CD8-positive, alpha-beta memory T cell (primary cell): ENCODE measurements at places on chromosomes 12 and 14. TPM values are rescaled to one million over a fixed set of nuclear protein-coding genes. Genes with fewer than 3 reads are reported as not detected.
A peak's percentile ranks its signal among the peaks of the same experiment; 100 is the strongest.

Gene ST8SIA1
- 11.4 TPM for total RNA-seq

Gene FLVCR2
- 2.6 TPM for total RNA-seq

Gene EPYC
- not detected for total RNA-seq

Gene KLHDC1
- 2.0 TPM for total RNA-seq

Gene KCNA5
- not detected for total RNA-seq

GRCh38 chr14:52348279-52348678 is 34.2 kb downstream of the PTGER2 start:
- H3K4me3 ChIP-seq, result no peak overlapping the region
- H3K4me1 ChIP-seq, result peaks cover 36% of the 10 kb centered on the region
- H3K36me3 ChIP-seq, result no peaks in the 10 kb centered on the region
- H3K27ac ChIP-seq, result no peak overlapping the region
- DNase-seq, result no peak

GRCh38 chr14:74902941-74903705 is 19.9 kb downstream of the RPS6KL1 start:
- no peak overlapping the region for H3K4me3 ChIP-seq
- H3K27me3 ChIP-seq, result no peaks in the 10 kb centered on the region
- H3K4me1 ChIP-seq, result no peaks in the 10 kb centered on the region
- H3K36me3 ChIP-seq, result peaks cover 49% of the 10 kb centered on the region
- no peak for DNase-seq

DNA sequence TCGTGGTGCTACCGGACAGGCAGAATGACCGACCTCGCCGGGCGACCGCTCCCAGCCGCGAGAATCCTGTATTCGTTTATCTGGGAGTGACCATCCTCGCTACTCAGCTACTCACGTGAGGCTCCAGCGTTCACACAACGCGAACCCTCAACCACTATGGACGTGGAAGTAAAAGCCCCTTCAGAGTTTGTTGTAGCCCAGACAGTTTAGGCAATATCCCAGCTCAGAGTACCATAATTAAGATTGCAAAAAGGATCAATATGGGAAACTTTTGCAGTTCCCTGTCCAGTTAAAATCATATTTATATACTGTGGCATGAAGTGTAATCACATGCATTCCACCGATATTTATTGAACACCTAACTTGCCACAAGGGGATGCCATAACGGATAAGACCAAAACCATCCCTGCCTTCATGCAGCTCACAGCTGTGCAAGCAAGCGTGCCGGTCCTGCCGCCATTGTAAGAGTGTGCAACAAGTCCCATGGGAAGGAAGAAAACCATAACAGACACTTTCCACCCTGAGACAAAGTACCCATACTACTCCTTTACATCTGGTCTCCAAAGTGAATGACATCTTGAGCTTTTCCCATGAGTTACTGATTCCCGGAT is 938 bp upstream of the MAX start:
- H3K27me3 ChIP-seq, result no peaks in the 10 kb centered on the region
- peaks cover 31% of the 10 kb centered on the region for H3K4me1 ChIP-seq
- peak overlapping the region; percentile 19 for H3K27ac ChIP-seq
- H3K36me3 ChIP-seq, result no peaks in the 10 kb centered on the region
- peak overlapping the region; percentile 85 for H3K4me3 ChIP-seq

DNA sequence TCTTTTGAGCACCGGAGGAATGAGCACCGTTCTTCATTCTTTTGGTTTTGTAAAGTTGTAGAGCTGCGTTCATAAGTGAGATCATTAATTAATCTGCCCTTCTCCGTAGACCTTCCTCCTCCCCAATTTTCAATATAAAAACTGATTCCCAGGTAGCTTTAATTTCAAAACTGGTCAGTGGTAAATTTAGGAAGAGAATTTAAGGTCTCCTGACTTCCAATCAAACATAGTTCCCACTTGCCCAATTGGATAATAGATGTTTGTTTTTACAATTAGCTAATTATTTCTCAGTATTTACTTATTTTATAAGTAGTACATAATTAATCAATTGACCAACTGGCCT is 27.2 kb upstream of the YBX3 start:
- no peak overlapping the region for H3K27ac ChIP-seq
- H3K4me3 ChIP-seq, result no peak overlapping the region
- H3K36me3 ChIP-seq, result no peaks in the 10 kb centered on the region
- H3K4me1 ChIP-seq, result peaks cover 5% of the 10 kb centered on the region
- DNase-seq, result no peak
- peaks cover 3% of the 10 kb centered on the region for H3K27me3 ChIP-seq

DNA sequence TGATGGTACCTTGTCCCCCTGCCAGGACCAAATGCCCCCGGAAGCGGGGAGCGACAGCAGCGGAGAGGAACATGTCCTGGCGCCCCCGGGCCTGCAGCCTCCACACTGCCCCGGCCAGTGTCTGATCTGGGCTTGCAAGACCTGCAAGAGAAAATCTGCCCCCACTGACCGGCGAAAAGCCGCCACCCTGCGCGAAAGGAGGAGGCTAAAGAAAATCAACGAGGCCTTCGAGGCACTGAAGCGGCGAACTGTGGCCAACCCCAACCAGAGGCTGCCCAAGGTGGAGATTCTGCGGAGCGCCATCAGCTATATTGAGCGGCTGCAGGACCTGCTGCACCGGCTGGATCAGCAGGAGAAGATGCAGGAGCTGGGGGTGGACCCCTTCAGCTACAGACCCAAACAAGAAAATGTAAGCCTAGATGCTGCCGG is 410 bp downstream of the MYF6 start:
- H3K27me3 ChIP-seq, result no peaks in the 10 kb centered on the region
- DNase-seq, result no peak
- H3K4me1 ChIP-seq, result no peaks in the 10 kb centered on the region
- H3K4me3 ChIP-seq, result no peak overlapping the region
- no peak overlapping the region for H3K27ac ChIP-seq
- H3K36me3 ChIP-seq, result no peaks in the 10 kb centered on the region

DNA sequence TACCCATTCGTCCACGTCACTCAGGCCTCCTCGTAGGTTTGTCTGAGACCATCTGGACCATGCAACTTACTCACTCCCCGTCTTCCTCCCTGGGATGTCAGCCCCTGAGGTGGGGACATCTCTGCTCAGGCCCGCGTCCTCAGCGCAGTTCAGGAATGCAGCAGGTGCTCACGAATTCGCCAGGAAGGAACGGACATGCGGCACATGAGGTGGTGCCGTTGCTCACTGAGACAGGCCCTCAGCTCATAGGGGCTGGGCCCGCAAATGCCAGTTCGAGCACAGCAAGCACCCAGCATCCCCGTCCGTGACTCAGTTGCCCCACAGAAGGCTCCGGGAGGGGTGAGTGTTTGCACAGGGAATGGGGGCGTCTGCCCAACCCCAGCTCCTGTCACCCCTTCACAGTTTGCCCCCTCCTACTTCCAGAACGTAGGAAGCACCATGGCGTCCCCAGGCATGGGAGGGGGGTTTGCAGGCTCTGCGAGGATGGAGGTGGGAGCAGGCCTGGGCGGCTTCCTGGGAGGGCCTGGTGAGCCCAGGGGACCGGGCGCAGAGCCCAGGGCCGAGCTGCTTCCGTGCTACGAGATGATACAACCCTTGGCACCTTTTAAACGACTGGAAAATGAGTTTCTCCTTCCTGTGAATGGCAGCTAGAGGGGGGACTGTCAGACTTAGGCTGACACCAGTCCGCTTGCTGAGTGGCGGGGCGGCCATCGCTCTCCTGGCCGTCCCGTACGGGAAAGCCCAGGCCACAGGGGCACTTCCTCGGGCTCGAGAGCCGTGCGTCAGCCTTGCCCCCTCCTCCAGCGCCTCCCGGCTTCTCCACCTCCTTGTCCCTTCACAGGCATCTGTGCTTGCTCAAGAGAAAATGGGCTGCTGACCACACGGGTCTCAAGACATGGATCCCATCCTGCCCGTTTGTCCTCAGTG is 6.9 kb downstream of the GALNT9 start:
- H3K4me3 ChIP-seq, result no peak overlapping the region
- no peaks in the 10 kb centered on the region for H3K36me3 ChIP-seq
- no peaks in the 10 kb centered on the region for H3K27me3 ChIP-seq
- no peak for DNase-seq

DNA sequence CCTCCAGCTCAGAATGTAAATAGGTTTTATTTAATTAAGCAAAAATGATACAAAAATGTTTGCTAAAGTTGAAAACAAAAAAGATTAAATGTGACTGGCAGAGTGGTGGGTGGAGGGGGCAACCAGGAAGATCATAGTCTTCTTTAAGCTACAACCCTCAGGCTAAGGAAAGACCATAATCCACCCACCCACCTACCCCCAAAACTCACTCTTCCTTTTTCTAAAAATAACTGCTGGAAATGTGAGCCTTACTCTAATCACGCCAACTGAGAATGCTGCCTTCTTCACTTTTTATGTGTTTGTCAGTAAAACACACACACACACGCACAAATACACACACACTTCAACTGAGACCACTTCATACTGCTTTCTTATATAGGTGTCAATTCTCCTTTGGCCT is 230.0 kb upstream of the EGLN3 start:
- no peaks in the 10 kb centered on the region for H3K27me3 ChIP-seq
- no peaks in the 10 kb centered on the region for H3K4me1 ChIP-seq
- no peak overlapping the region for H3K27ac ChIP-seq
- H3K36me3 ChIP-seq, result no peaks in the 10 kb centered on the region
- no peak overlapping the region for H3K4me3 ChIP-seq

- no peak overlapping the region for H3K4me3 ChIP-seq
- no peaks in the 10 kb centered on the region for H3K36me3 ChIP-seq
- no peaks in the 10 kb centered on the region for H3K4me1 ChIP-seq
- no peak for DNase-seq
- no peaks in the 10 kb centered on the region for H3K27me3 ChIP-seq
These were observed 193.3 kb downstream of the TMEM117 start for GRCh38 chr12:44029194-44029593.

DNA sequence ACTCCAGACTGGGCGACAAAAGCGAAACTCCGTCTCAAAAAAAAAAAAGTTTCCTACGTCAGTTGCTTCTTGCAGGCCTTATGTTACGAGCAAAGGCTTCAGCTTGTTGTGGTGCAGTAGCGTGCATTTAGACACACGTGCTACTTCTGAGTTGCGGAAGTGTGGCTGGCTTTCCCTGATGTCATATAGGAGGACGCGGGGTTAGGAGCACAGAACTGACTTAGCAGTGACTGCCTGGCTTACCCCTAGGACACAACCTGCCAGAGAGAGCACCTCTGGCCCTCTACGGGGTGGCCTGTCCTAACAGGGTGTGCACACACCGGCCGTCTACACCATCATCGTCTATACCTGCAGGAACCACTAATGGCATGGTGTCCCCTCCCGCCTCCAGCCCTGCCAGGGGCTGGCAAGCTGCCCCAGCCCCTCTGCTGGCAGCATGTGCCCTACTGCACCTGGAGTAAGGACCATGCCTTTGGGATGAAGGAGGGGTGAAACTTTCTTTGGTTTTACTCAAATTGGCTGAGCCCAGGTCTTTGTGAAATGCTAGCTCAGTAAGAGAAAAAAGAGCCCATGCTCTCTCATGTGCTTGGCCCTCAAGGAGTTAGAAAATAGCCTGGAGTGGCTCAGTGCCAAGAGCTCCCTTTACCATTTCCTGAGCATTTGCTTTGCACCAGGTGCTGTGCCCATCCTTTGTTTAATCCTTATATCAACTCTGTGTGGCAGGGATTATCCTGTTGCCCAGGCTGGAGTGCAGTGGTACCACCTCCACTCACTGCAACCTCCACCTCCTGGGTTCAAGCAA is 1.7 kb upstream of the GPR68 start:
- H3K27me3 ChIP-seq, result no peaks in the 10 kb centered on the region
- DNase-seq, result peak; percentile 73
- peak overlapping the region; percentile 94 for H3K27ac ChIP-seq

GRCh38 chr12:54257332-54257731 is 22.6 kb downstream of the CBX5 start:
- H3K36me3 ChIP-seq, result peaks cover 16% of the 10 kb centered on the region
- H3K27ac ChIP-seq, result no peak overlapping the region
- H3K27me3 ChIP-seq, result no peaks in the 10 kb centered on the region

GRCh38 chr12:92047393-92047826 is 98.2 kb downstream of the BTG1 start:
- H3K4me3 ChIP-seq, result peak overlapping the region; percentile 11
- H3K27ac ChIP-seq, result no peak overlapping the region
- no peak for DNase-seq
- H3K4me1 ChIP-seq, result peaks cover 18% of the 10 kb centered on the region
- no peaks in the 10 kb centered on the region for H3K36me3 ChIP-seq

GRCh38 chr12:127912035-127912665 is 354.8 kb upstream of the TMEM132C start:
- DNase-seq, result no peak
- H3K27ac ChIP-seq, result no peak overlapping the region
- no peaks in the 10 kb centered on the region for H3K4me1 ChIP-seq
- H3K27me3 ChIP-seq, result no peaks in the 10 kb centered on the region

GRCh38 chr14:56933446-56933845 is 123.2 kb upstream of the OTX2 start:
- no peak for DNase-seq
- H3K4me1 ChIP-seq, result no peaks in the 10 kb centered on the region
- H3K27ac ChIP-seq, result no peak overlapping the region
- H3K36me3 ChIP-seq, result no peaks in the 10 kb centered on the region
- no peaks in the 10 kb centered on the region for H3K27me3 ChIP-seq

- H3K27ac ChIP-seq, result peak overlapping the region; percentile 54
- H3K36me3 ChIP-seq, result no peaks in the 10 kb centered on the region
- no peak overlapping the region for H3K4me3 ChIP-seq
These were observed 20.2 kb upstream of the KRT8 start for GRCh38 chr12:52924764-52925716.

DNA sequence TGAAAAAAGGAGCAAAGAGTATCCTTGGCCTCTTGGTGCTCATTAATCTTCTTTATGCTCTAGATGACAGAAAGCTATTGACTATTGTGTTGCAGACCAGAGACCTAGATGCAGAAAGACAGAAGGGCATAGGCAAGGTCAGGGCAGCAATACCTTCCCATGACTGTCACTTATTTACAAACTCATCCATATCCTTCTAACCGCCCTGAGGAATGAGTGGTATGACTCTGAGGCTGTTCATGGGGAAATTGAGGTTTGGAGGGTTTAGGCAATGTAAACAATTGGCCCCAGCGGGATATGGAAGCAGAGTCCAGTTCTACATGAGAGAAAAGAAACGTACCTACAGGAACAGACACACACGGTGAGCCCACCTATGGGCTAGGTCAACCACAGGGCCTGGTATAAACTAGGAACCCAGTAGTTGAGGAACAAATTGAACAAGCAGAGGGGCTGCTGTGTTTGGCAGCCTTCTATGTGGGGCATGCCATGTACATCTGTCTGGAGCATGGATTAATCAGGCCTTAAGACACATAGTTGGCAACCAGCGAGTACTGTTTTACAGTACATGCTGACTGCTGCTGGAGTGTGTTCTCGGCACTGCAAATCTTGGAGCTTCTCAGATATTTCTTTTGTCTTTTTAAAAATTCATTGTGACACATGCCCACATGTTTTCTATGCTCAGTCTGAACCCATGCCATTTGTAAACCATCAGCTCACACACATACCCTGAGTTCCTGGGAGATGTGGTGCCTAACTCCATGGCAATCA is 159.7 kb upstream of the NTF3 start:
- no peaks in the 10 kb centered on the region for H3K27me3 ChIP-seq
- no peaks in the 10 kb centered on the region for H3K4me1 ChIP-seq
- H3K4me3 ChIP-seq, result no peak overlapping the region
- H3K36me3 ChIP-seq, result no peaks in the 10 kb centered on the region
- DNase-seq, result no peak

- no peaks in the 10 kb centered on the region for H3K36me3 ChIP-seq
- no peak for DNase-seq
- no peak overlapping the region for H3K27ac ChIP-seq
- H3K4me3 ChIP-seq, result no peak overlapping the region
- H3K27me3 ChIP-seq, result no peaks in the 10 kb centered on the region
These were observed 13.2 kb downstream of the HEBP1 start for GRCh38 chr12:12986775-12987331.

GRCh38 chr12:124511259-124511985 is 56.0 kb downstream of the NCOR2 start:
- H3K4me3 ChIP-seq, result no peak overlapping the region
- no peaks in the 10 kb centered on the region for H3K36me3 ChIP-seq
- no peaks in the 10 kb centered on the region for H3K27me3 ChIP-seq
- DNase-seq, result no peak

GRCh38 chr14:92615451-92615850 is 101.9 kb downstream of the RIN3 start:
- peak; percentile 64 for DNase-seq
- H3K4me3 ChIP-seq, result peak overlapping the region; percentile 3
- peaks cover 55% of the 10 kb centered on the region for H3K4me1 ChIP-seq
- peak overlapping the region; percentile 27 for H3K27ac ChIP-seq
